CD4-positive, alpha-beta T cell treated with Interferon gamma for 1 hour (primary cell): ENCODE measurements at places on chromosomes 7 and 10.

GRCh38 chr7:149195180-149196150 is at the start of gene ZNF282:
ZNF282 (plus strand) TSS chr7:149195546; CDS start chr7:149195590, 44 bp downstream.
- DNase-seq: peak; percentile 66

GRCh38 chr7:102318482-102318971 is 31.9 kb downstream of the SH2B2 start:
- no peak for DNase-seq

- no peak for DNase-seq
Observed at GRCh38 chr7:51613911-51614357, 297.3 kb upstream of the COBL start.

GRCh38 chr10:27742195-27743011 is 3.2 kb downstream of the MKX start:
- peak; percentile 74 for DNase-seq

GRCh38 chr7:130292682-130293257 is at the start of gene CPA4:
CPA4 (plus strand) TSS chr7:130293161; CDS start chr7:130293181, 20 bp downstream.
- DNase-seq: no peak

DNA sequence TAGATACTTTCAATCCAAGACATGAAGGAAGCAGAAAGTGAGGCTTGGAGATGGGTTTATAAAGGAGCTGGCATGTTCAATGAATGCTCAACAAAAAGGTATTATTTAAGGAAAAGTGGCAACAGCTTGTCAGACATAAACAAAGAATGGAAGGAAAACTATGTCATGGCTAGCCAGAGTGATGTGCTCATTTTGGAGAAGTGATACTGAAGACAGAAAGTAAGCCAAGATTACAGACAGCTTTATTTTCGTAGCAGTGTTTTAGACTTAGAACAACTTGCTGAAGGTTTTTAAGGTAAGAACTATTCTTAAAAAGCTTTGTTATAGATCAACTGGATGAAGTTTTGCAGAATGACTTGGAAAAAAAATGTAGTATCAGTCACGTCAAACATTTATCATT is 160.5 kb upstream of the FERD3L start:
- DNase-seq: no peak

DNA sequence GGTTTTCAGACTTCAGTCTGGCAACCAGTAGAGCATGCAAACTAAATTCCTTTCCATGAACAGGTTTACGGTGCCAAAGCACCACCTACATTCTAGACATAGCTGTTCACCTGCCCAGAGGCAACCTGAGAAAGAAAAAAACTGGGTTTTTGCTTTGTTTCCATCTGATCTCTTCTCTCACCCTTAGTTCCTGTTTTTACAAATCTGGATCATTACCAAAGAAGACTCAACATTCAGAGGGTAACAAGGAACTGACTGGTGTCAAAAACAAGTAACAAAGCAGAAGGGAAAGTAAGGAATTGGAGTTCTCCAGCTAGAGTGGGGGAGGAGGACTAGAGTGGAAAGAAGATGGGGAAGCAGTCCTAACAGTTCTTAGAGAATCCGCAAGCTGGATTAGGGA is 36.4 kb downstream of the CPVL start:
- DNase-seq: no peak

GRCh38 chr7:155348806-155349205 is 51.1 kb downstream of the INSIG1 start:
- no peak for DNase-seq

DNA sequence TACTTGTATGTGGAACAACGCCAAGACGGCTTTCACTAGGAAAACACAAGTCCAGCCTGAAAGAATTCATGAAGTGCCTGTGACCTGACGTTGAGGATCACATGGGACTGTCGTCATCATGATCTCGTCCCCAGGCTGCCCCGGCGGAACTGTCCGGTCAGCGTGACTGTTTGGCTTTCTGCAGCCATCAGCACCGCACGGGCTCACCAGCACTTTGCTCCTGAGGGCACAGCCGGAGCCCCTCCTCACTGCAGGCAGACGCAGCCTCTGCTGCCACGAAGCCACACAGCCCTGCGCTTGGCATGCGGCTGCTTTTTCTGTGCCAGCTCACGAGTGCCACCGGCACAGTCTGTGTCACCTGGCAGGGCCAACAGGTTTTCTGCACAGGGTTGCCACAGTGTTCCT is 9.4 kb upstream of the GET4 start:
- DNase-seq: no peak

DNA sequence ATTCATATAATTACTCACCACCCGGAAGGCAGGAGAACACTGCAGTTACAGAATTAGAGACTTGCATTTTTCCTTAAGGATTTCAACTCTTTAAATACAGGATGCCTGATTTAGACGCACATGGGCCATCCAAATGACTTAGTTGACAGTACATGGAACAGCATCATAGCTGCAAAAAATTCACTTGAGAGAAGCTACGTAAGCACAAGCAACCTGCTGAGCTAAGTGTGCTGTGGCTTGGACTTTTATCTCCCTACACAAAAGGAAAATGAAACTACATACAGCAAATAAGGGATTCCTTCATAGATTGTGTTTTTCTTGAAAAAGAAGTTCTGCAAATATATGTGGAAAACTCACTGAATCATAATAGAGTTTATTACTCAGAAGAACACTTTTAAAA is 152.6 kb downstream of the POU6F2 start:
- no peak for DNase-seq

DNA sequence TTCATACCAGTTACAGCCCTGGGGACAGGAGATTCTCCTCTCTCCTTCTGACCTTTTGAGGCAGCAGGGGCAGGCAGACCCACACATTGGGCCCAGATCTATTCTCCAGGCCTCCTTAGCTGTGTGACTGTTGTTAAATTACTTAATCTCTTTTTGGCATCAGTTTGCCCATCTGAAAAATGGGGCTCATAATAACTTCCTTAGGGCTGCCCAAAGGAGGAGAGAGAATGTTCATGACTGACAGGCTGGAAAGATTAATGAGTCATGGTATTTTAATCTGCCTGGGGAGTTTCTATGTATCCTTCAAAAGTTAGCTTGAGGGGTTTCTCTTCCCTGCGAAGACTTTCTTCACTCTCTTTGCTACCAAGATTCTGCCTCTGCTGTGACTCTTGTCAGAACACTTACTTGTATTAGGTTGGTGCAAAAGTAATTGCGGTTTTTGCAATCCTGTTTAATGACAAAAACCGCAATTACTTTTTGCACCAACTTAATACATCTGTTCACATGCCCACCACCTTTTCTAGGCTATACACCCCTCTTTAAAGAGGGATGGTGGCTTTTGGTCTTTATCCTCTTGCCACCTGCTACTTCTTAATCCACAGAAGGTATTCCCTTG is 83.4 kb downstream of the ARID5B start:
- no peak for DNase-seq

GRCh38 chr10:102408131-102408727 is 10.4 kb downstream of the PSD start:
- DNase-seq: no peak

DNA sequence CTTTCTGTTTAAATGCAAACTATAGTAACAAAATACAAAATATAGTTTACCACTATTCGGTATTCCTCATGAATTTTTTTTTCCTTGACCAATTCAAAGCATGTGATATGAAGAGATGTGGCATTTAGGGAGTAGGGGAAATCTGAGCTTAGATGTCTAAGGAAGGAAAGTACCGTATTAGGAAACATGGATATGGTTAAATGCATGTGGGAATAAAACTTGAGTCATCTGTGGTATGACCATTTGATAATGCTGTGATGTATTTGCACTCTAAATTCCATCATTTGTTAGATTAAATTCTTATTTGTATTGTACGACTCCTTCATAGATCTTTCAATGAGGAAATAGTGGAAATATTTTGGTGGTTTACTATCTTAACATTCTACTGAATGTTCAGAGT is 19.7 kb downstream of the AHR start:
- DNase-seq: no peak

GRCh38 chr7:96658022-96658412 is 51.6 kb downstream of the SEM1 start:
- no peak for DNase-seq

DNA sequence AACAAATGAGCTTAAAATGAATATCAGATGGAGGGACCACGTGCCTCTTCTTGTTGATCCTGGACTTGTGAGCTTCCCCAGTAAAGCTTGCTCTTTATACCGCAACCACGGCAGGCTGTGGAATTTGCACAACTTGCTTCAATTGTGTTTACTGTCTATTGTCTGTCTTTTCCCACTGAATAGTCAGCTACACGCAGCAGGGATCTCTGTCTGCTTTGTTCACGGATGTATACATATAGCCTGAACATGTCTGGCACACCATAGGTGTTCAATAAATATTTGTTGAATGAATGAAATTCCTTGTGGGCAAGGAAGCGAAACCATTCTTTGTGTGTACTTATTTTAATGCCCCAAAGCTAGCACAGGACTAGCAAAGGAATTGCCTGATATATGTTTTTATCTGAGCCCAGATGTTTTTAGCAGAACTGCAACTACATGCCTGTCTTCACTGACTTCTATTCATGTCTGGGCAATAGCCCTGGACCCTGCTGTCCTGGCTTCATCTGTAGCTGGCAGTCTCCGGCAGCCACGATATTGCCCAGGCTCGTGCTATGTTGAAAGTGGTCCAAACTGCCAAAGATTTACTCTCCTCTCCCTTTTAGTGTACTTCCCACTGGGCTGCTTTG is 29.9 kb upstream of the IFRD1 start:
- DNase-seq: no peak

DNA sequence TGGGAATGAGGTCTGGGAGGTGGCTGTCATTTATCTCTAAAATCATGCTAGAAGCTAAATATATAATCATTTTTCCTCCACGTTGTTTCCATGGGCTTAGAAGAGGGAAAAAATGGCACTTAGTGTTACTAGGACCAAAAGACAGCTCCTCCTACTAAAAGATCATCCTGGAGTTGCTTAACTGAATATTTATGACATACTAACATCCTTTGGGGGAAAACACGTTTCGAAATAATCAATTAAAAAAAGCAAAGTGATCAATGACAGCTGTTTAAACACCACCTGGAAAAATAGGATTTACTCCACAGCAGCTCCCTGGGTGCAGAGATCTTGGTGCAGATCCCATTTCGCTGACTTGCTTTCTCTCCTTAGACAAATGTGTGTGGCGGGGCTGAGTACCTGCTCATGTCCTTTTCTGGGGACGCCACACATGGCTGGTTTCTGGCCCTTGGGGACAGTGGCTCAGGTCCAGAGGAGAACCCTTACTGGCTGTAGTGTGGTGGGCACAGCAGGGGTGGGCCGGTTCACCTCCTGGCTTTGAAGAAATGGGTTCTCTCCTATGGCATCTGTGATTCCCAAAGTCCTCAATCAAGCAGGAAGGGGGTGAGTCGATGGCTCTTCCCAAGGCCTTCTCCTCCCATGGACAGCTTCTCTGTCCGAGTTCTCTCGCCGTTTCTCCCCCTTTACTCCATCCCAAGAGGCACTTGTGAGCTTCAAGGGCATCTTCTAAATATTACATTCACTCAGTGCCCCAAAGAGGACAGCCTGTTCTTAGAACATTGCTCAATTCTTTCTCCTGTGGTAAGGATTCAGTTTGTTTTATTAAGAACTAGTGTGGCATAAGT is 156.4 kb upstream of the KLF14 start:
- DNase-seq: no peak

DNA sequence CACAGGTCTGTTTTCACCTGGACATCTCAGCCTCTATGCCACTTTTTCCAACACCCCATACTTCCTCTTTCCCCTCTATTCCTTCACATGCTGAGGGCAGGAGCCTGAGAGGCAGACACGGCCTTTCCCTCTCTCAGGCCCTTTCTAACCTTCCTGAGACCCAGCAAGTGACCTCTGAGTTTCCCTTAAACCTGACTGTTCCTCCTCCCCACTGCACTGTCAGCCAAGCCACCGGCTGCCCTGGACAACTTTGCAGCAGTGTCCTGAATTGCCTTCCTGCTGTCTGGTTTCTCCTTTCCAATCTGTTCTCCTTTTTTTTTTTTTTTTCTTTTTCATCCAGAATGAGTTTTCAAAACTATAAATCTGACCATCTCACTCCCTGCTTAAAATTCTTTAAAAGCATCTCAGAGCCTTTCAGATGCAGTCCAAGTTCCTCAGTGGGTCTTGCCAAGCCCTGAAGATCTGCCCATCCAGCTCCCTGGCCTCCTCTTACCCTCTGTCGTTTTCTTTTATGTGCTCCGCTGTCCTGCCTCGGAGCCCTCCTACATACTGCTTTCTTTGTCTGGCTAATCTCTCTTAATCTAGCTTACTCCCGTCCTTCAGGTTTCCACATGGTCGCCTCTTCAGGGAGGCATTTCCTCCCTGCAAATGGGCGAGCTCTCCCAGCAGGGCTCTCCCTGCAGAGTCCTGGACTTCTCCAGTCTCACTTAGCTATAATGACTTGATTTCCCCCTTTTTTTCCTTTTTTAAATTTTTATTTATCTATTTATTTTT is 30.5 kb downstream of the SLC13A4 start:
- DNase-seq: no peak

- no peak for DNase-seq
Observed at GRCh38 chr10:113627836-113628235, 36.0 kb downstream of the NRAP start.

DNA sequence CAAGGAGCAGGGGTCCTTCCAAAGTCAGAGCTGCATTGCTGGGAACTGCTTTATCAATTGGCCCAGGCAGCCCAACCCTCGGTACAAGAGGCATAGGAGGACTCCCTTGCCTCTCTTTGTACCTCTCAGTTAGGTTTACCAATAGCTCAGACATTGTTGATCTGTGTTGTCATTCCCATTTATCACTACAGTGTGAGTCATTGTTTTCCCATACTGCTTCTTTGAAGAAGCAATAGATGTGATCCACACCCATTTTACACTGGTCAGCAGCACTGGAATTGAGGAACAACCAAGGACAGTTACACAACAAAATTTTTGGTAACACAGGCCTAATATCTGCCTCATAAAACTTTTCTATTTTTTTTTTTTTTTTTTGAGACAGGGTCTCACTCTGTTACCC is 307.2 kb downstream of the SNX13 start:
- no peak for DNase-seq

DNA sequence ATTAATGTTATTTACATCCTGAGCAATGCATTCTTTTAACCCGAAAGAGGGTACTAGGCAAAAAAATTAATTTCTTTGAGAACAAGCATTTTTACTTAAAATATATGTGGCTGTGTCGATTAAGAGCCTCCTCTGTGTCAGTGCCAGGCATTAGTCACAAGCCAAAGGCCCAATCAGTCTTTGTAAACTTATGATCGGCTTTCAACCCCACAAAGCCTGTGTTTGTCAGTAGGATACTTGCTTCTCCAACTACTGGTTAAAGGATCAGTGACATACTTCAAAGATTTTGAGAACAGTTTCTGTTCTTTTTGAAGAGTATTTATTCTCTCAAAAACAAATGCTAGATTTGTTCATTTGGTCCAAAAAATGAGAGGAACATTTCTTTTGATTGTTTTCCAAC is 159.3 kb downstream of the NRCAM start:
- no peak for DNase-seq
